ENCODE measurements at places on chromosomes 11 and 22.

DNA sequence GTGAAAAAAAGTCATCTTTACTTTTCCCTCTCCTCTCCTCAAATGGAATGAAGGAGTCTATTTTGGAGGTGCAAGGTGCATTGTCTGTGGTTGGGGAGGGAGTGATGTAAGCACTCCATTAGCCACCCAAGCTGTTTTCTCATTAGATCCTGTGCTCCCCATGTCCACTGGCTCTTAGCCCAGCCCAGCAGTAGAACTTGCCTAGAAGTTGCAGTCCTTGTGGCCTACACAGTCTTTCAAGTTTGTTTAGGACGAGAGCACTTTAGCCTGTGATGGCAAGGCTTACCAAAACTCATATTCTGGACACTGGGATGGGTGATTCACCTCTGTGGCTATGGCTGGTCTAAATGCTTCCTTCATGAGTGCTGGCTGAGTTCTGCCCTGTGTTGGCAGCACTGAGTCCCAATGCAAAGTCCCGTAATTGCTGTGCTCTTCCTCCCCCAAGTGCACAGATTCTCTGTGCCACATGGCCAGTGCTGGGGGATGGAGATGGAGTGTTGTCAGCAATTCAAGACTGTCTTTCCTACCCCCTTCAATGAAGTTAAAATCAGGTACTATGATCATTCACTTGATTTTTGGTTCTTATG is 15.8 kb downstream of the SLC22A25 start:
- no peak for DNase-seq

DNA sequence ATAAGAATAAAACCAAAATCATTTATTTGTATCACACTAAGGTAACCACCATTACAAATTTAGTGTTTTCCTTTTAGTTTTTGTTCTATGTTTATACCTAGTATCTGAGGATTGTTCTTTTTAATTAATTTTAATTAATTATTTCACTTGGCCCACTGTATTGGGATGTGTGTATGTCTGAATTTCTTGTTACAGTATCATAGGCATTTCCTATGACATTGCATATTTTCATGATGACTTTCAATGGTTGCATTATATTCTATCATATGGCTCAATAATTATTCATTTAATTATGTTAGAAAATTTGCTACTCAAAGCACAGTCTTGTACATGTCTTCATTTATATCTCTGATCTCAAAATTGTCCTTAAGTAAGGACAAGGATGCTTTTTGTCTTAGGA is 41.0 kb downstream of the C11orf71 start:
- no peak for DNase-seq

DNA sequence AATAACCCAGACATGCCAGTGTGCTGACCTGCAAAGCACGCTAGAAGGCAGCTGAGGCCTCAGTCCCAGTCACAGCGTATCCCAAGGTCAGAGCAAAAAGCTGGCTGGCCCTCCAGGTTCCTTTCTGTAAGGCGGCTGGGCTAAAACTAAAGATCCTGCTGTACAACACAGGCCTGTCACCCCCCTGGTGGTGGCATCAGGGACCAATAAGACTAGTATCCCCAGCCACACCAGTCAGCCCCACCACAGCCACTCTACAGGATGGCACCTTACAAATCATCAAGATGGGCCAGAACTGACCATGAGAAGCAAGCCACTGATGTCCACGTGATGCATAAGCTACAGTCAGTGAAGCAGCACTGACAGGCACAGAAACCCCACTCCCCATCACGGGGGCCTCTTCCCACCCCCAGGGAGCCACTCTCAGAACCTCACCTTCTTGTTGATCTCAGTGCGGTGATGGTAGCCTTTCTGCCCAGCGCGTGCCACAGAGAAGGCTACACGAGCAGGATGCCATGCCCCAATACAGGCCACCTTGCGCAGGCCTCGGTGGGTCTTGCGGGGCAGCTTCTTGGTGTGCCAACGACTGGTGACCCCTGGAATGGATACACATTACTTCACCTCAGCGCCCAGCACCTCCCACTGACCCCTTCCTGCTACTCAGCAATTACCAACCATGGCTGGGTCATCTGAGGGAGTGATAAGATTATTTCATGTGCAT is 5.0 kb downstream of the RPL3 start:
- DNase-seq: no peak

GRCh38 chr11:19879307-19880087 is 166.9 kb downstream of the NAV2 start:
- no peak for DNase-seq

DNA sequence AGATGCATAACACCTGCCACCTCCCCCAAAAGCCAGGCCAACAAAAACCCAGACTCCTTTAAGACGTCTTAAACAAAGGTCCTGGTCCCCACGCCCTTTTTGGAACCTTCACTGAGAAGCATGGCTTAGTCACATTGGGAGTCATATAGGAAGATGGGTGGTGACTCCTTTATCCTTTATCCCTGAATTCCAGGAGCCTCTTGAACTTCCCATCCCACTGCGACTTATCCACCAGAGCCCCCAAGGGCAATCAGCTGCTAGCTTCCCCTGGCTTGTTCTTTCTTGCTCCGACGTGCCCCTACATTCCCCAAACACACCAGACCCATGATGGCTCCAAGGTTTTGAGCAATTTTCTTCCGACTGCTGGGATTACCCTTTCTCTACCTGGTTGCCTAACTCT is 567.0 kb upstream of the CADM1 start:
- no peak for DNase-seq

DNA sequence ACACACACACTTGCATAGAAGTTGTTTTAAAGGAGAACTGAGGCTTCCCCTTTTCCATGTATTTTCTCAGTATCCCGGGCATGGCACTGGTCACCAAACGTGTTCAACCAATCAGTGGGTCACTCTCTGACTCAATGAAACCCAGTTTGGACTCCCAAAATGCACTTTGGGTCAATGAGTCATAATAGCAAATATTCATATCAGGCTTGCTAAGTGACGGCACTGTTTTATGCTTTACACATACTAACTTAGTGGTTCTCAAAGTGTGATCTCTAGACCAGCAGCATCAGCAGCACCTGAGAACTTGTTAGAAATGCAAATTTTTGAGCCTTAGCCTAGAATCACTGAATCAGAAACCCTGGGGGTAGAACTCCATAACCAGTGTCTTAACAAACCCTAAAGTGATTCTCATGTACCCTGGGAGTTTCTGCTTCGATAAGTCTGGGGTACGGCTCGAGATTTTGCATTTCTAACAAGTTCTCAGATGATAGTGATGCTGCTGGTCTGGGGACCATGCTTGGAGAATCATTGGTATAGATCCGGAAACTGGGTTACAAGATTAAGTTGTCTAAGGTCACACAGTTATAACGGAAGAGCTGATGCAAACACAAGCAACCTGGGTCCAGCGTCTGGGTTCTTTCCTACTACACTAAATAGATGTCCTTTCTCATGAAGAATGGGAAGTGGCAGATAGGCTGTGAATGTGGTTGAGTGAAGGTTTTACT is 35.6 kb downstream of the ETS1 start:
- peak; percentile 49 for DNase-seq

GRCh38 chr11:7252683-7253213 is 1.0 kb downstream of the SYT9 start:
- no peak for DNase-seq

DNA sequence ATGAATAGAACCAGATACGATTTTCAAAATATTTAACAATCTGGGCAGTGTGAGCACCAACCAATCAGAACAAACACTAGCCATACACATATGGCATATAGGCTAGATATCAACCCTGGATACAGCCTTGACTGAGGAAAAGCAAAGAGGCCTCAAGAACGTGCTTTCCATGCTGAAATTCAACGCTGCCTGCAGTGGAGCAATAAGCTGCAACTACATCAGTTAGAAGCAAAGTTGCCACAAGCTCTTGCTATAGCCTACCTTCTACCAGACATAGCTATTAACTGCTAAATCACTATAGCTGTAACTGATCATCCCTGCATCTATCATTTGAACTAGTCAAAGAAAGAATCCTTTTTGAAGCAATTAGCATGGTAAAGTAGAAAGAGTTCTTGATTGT is 42.5 kb downstream of the DENND5A start:
- no peak for DNase-seq

DNA sequence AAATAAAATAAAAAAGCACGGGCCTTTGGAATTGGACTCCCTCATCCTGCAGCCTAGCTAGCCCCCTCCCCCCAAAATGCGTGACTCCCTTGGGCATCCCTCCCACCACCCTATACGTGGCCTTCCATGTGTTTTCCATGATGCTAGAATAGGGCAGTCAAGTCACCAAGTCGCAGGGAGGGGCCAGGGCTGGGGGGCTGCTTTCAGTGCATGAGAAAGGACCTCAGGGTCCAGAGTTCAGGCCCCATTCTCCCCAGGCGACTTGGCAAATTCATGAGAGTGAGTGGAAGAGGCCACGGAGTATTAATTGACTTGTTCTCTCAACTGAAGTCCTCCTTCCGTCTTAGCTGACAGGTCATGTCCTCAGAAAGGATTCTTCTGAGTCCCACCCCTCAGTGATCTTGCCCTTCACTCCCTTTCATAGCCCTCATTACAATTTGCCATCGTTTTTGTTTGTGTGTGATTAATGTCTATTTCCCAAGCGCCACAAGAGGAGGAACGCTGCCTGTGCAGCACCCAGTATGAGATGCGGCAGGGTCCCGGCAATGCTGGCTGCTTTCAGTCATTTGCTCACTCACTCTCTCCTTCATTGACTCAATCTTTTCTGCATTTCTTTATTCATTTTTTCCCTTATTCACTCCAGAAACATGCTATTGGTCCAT is 17.4 kb downstream of the LRRC32 start:
- DNase-seq: no peak

- DNase-seq: peak; percentile 47
Observed at GRCh38 chr11:65366340-65366773, 11.8 kb downstream of the TIGD3 start.

DNA sequence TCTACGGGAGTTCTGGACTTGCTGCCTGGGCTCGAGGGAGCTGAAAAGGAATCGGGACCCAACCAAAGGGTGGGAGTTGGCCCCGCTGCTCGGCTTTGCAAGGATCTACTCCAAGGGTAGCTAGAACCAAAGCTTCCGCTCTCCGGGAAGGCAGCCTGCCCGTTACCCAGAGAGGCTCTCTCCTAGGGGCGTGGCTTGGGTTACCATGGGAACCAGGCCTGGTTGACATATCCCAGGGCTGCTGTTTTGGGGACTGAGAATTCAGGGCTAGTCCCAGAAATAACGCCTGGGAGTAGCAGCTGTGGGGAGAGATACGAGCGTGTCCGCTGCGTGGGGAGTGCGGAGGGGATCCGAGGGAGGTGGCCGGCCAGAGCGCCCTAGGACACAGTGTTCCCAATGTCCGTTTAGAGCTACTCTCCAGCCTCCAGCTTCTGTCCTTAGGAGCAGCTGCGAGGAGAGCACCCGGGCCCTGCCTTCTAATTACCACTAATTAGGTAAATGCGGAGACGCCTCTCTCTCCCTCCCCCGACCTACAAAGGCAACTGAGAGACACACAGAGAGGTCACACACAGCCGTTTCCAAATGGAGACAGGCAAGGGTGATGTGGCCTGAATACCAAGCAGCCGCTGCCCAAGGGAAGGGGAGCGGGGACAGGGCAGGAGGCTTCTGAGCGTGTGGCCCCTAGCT is 141.6 kb upstream of the CADM1 start:
- DNase-seq: no peak

DNA sequence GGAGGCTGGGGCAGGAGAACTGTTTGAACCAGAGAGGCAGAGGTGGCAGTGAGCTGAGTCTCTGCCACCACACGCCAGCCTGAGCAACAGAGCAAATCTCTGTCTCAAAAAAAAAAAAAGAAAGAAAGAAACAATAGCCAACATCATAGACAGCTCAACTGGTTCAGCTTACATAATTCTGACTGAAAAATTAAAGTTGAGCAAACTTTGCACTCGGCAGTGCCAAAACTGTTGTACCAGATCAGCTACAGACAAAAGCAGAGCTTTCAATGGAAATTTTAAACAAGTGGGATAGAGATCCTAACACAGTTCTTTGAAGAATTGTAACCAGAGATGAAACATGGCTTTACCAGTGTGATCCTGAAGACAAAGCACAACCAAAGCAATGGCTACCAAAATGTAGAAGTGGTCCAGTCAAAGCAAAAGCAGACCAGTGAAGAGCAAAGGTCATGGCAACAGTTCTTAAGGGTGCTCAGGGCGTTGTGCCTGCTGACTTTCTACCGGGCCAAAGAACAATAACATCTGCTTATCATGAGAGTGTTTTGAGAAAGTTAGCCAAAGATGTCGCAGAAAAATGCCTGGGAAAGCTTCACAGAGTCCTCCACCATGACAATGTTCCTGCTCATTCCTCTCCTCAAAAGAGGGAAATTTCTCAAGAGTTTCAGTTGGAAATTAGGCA is 59.3 kb downstream of the TTC28 start:
- DNase-seq: no peak

- no peak for DNase-seq
Observed at GRCh38 chr11:61034111-61034510, 62.6 kb downstream of the CD6 start.

DNA sequence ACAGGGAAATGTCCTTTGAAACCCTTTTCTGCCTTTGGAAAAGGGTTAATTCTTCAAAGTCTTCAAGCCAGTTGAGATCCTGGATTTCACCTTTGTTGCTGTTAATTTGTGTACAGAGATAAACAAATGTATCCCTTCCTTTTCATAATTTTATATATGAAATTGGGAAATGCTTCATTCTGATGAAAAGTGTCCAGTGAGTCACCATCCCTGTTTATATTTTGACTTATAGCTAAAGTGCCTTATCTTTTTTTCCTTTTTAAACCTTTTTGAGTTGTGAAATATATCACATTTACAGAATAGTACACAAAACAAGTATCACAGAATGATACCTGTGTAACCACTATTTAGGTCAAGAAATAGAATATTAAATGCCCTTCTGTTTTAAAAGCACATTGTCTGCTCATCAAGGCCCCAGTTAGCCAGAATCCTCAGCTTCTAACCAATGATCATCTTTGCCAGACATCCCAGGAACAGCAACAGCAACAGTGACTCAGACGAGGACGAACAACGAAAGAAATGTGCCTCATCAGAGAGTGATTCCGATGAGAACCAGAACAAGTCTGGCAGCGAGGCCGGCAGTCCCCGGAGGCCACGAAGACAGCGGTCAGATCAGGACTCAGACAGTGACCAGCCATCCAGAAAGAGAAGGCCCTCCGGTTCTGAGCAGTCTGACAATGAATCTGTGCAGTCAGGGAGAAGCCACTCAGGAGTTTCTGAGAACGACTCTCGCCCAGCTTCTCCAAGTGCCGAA is 27.3 kb downstream of the CTR9 start:
- no peak for DNase-seq

- DNase-seq: no peak
Observed at GRCh38 chr11:72851726-72852125, 37.5 kb downstream of the ATG16L2 start.

DNA sequence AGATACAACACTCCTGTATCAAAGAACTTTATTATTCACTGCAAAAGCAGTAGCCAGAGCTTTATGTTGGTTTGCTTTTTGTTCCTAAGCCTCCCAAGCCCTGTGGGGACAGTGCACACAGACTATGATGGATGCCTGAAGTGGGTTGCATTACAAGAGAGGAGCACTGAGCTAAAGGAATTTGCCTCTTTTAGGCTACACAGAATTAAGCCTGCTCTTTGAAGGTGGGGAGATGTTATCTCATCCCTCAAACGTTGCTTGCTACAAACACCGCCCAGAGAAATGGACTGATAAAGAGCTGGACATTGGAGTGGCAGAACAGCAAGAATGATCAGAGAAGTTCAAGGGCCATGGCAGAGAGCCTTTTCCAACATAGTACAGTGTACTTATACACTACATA is 2.5 kb upstream of the POGLUT3 start:
- DNase-seq: no peak

- no peak for DNase-seq
Observed at GRCh38 chr11:31968461-31969358, 122.2 kb upstream of the RCN1 start.

All from stimulated activated CD4-positive, alpha-beta T cell treated with anti-CD3 and anti-CD28 coated beads, Interleukin-4, amount 100 ng/mL, for 24 hours (primary cell).